Smooth muscle cell of the brain vasculature (primary cell): ENCODE measurements at places on chromosomes 3 and 15.

DNA sequence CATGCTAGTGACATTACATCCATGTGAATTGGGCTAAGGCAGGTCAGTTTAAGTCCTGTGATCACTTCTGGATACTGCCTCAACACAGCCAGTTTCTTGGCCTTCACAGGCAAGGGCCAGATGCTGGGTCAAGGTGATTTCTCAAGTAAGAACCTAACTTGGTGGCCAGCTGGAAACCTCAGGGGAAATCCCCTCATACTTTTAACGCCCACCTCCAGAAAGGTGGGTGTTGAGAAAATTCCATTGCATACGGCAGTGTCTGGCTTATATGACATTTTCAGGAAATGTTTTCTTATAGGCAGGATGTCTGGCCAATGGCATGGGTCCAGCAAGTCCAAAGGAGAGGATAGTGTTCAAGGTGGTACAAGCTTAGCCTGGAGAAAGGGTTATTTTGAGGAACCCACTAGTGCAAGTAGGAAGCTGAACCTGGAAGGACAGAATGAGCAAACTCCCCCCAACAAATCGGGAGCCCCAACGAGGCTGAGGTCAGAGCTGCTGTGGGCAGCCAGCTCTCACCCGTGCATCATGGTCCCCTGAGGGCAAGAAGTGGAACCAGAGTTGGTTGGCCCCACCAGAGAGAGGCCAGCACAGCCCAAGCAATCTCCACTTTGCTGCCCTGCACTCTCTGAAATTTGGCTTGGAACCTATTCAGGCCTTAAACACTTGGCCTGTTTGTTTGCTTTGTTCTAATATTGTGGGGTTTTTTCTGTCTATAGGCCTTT lies 135.4 kb downstream of the PDE8A start:
- no peak for DNase-seq

- no peak for DNase-seq
These were observed 1.4 kb downstream of the FYTTD1 start for GRCh38 chr3:197750858-197751737.

DNA sequence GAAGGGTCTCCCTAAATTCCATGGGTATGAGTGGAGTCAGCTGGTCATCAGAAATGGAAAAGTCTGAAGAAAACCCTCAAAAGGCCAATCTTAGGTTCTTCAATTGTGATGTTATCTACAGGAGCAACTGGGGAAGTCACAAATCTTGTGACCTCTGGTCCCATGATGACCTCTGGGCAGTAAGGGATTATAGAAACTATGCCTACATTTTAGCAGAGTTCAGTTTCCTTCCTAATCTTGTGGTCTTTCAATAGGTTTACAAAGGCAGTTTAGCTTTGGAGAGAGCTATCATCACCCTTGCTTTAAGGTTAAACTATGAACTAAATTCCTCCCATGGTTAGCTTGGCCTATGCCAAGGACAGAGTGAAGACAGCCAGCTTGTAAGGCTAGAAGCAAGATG lies 225.1 kb downstream of the DPH6 start:
- DNase-seq: no peak

GRCh38 chr15:85941186-85941855 lies 138.3 kb upstream of the AGBL1 start:
- no peak for DNase-seq

DNA sequence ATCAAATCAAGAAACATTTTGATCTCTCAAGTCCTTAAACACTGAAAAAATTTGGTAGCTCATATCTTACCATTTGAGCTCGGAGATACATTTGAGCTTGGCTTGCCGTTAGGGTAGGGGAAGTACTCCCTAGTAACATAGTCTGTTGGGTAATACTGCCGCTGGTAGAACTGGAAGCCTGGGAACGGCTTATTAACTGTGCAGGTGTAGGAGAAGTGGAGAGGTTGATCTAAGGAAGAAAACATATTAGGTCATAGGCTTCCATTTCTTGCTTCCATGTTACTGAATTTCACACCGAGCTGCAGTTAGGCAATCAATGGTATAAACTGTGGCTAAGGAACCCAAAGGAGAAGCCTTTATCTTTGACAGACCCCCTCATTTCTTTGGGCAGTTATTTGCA lies 32.5 kb downstream of the PHC3 start:
- no peak for DNase-seq

DNA sequence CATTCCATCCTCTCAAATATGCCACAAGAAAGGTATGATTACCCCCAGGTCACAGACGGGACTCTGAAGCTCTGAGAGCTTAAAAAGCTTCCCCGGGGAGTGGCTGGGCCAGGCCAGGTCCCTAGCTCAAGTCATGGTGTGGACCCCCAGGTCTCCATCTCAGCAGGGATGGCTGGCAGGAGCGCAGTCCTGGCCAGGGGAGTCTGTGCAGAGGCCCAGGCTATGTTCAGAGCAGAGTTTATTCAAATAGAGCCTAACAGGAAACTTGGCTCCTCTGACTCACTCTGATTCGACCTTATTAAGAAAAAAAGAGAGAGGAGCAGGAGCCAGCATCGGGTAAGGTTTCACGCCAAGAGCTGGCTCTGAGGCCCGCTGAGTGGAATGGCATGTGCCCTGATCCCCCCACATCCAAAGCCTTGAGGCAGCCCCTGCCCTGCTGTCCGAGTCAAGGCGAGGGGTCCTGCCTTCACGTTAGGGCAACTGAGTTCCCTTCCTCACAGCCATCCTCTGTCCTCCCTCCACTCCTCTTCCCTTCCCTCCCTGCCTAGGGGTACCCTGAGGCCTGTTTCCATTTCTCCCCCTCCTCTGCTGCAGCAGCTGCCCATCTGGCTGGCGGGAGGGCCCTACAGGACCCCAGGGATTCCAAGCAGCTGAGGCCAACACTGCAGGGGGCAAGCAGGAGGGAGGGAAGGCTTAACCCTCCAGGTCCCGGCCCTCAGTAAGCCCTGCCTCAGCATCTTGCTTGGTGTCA lies 1.9 kb upstream of the LOXL1 start:
- DNase-seq: peak; percentile 77

DNA sequence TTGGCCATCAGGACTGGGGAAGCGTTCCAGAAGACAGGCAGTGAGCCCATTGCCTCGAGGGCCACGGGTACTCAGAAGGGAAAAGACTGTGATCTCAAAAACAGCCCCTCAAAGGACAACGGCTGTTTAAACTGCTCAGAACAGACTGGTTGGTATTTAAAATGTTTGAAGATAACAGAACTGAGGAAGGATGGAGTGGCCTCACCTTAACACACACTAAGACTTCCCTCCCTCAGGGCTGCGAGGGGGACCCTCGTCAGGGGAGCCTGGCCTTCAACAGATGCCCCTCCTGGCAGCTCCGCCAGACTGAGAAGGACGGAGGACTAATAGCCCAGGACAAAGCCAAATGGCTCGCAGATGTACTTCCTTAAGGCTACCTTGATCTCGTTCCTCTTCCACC lies 2.6 kb downstream of the STIMATE start:
- DNase-seq: no peak
